EH (cell line): ENCODE measurements at places on chromosomes 2 and 18.

DNA sequence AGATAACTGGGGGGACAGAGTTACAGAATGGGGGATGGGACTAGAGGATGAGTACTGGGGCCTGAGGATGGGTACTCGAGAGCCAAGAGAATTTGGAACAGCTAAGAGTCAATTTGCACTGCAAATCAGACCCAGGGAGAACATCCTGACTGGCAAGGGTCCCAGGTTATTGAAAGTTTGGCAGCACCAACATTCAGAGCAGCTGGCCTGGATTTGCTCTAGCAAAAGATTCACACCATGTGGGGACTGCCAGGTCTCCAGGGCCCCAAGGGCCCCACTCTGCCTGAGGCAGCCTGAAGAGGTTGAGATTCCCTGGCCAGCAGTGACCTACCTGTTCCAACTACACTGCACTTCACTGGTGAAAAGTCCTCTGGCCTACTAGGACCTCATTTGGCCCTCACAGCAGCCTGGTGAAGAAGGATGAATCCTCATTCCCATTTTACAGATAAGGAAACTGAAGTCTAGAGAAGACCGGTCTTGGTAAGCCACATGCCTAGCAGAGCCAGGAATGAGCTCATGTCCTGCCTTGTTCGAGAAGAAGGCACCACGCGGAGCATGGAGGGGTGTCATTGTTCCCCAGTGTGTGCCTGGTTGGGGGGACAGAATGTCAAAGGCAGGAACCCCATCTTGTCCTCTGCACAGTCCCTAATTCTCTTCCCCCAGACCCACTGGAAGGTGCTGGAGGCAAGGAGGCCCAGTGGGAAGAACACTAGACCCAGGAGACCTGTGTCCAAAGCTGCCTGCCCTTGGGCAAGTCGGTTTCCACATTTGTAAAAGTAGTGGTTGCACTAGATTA is 258.6 kb downstream of the TNS1 start:
- DNase-seq: no peak

- no peak for DNase-seq
Measured at GRCh38 chr2:200128296-200128695, 172.9 kb downstream of the MAIP1 start.

DNA sequence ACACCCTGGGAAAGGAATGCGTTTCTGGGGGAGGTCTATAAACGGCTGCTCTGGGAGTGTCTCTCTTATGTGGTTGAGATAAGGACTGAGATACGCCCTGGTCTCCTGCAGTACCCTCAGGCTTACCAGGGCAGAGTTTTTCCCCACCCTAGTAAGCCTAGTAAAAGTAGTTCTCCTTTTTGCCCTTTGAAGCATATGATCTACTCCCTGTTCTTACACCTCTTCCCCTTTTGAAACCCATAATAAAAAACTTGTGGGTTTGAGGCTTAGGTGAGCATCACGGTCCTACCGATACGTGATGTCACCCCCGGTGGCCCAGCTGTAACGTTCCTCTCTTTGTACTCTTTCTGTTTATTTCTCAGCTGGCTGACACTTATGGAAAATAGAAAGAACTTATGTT is 97.4 kb downstream of the FSIP2 start:
- DNase-seq: no peak

- peak; percentile 67 for DNase-seq
Measured at GRCh38 chr2:106107509-106108131, 86.5 kb downstream of the UXS1 start.

- peak; percentile 19 for DNase-seq
Measured at GRCh38 chr2:113755035-113755834, 1.2 kb downstream of the SLC35F5 start.

DNA sequence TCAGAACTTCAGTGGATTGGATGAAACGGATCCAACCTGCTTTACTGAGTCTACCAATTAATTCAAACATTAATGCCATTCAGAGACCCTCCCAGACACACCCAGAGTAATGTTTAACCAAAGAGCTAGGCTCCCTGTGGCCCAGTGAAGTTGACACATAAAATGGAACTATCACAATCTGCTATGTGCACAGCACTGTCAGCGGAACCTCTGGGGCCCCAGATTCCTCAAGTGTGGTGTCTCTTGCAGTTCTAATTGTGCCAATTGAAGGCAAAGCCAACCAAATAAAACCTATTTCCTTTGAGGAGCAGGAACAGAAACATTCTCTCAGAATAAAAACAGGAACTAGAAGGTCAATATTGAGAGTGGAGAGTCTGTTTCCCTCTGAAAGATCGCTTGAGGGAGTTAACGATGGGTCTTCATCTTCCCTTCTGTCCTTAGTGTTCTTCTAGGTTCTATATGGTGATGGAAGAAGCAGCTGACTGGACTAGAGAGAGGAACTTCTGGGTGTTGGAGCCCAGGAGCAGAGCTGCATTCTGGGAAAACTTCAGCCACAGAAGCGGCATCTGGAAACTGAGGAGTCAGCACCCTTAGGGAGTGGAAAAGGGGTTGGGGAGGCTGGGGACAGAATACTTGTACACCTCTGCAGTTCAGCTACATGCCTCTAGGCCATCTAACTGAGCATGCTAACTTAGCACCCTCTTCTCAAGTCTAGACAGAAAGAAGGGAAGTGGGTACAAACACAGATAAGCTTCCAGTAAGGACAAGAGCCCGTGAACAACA is 174.4 kb upstream of the FBXO11 start:
- no peak for DNase-seq

- DNase-seq: no peak
Measured at GRCh38 chr2:178895171-178895570, 87.9 kb upstream of the TTN start.

DNA sequence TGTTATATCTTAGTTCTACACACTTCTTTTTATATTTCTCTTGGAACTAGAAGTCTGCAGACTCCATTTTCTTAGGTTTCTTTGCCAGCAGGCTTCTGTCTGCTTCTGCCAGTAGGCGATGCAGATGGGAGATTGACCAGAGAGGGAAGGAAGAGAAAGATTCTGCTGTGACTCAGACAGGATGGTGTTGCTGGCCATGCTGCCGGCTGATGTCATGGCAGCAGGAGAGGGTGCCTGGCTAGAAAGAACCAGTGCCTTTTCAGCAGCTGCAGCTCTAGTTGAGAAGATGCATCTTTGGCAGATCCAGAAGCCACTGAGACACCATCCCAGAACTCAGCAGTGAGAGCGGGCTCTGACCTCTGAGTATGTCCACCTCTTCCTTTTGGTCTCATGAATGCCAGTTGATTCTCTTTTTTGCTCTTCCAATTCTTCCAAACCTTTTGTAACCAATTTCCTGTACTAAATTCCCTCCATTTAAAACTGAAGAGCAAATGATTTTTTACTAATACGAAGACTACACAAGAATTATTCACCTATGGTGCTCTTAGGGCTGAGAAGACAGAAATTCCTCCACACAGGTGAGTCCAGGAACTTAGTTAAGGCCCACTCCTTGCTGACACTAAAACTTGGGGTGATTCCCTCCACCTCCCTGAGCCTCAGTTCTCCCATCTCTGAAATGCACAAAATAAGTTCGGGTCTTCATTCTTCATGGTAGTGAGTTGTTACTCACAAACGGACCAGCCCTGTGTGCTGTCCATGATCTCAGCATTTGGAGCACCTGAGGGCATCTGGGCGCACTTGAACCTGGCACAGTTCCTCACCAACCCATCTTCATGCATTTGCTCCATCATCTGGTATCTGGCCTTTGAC is 200.7 kb downstream of the MYCN start:
- DNase-seq: no peak

DNA sequence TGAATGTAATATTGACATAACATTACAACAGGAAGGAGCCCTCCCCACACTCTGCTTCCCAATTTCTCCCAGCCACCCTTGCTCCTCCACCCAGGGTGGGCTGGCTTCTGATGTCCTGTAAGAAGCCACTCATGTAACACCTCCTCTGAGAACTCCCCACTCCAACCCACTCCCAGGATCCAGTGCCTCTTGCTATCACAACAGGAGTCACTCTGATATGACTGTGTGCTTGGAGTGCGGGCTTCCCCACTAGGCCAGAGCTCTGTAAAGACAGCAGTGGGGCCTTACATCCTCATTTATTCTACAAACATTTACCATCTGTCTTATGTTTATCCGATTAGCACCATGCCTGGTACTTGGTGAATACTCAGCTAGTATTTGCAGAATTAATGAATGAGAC is 65.1 kb downstream of the PTGR3 start:
- no peak for DNase-seq

DNA sequence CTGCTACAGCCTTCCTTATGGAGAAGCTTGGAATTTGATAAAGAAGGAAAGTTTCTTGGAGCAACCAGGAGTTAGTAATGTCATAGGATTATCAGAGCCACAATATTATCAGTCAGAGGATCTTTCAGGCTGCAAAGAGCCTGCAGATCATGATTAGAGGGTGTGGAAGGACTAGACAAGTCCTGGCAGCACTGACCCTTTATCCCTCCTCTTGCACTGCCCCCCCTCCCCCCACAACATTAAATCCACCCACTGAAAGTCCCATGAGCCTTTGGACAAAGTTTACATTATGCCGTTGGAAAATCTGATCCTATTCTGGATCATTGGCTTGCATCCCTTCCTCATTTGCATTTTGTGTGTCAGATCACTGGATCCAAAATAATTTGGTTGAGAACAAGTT is 18.7 kb upstream of the IMPA2 start:
- no peak for DNase-seq

GRCh38 chr18:74282755-74283554 is 8.8 kb downstream of the CYB5A start:
- no peak for DNase-seq

DNA sequence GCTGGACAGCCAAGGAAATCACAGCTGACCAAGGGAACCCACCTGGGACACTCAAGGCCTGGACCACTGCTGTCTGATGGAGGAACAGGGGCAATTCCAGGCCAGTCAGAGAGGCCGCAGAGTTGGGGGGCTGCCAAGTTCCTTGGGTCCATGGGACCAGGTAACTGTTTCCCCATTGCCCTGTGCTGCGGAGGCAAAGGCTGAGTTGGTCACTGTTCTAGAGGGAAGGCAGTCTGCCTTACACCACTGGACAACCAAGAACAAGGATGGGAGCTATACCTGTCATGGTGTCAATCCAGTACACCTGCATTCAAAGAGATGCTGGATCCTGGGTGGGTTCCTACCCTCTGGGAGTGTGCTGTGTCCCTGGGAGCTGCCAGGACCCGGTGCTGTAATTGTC is 9.6 kb upstream of the SP140L start:
- no peak for DNase-seq

- DNase-seq: no peak
Measured at GRCh38 chr2:205323929-205324328, 358.4 kb upstream of the NRP2 start.

GRCh38 chr2:64644458-64645382 is 9.0 kb downstream of the SERTAD2 start:
- DNase-seq: peak; percentile 79

DNA sequence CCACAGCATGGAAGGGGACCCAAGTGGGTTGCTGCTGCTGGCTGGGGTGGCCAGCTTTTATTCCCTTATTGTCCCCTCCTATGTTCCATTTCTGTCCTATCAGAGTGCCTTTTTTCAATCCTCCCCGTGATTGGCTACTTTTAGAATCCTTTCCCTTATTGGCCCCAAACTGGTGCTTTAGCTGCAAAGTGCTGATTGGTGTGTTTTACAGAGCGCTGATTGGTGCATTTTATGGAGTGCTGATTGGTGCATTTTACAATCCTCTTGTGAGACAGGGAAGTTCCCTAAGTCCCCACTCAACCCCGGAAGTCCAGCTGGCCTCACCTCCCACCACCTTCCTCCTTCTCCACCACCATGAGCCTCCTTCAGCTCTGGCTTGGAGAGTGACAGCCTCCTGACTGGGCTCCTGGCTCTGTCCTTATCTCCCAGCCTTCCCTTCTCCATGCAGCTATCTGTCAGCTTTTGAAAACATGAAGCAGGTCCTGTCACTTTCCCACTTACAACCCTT is 20.7 kb upstream of the PLB1 start:
- DNase-seq: no peak

- DNase-seq: no peak
Measured at GRCh38 chr2:233462202-233462785, 104.3 kb downstream of the USP40 start.

- no peak for DNase-seq
Measured at GRCh38 chr2:133417415-133417814, 150.8 kb downstream of the NCKAP5 start.

DNA sequence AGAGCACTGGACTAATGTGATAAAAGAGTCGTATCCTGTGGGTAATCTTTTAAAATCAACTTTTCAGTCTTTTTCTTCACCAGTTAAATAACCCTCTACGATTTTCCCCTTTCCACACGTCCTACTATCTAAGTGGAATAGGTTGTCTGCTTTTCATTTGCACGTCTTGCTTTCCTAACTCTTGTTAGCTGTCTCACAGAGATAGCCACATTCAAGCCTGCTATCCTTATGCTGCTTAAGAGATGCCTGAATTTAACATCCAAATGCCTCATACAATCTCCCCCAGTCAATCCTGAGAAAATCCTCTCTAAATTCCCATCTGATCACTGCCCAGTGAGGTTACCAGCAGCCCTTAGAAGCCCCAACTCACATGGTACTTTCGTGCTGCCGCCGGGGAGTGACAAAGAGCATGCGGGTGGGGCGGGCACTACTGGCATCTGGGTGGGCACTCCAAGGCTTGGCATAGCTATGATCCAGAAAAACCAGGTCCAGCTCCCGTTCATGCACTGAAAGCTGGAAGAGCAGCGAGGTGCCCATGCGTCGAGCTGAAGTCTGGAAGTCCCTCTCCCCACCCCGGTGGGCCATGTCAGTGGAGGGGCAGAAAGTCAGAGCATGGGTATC is 1.5 kb downstream of the KANSL3 start:
- peak; percentile 23 for DNase-seq

DNA sequence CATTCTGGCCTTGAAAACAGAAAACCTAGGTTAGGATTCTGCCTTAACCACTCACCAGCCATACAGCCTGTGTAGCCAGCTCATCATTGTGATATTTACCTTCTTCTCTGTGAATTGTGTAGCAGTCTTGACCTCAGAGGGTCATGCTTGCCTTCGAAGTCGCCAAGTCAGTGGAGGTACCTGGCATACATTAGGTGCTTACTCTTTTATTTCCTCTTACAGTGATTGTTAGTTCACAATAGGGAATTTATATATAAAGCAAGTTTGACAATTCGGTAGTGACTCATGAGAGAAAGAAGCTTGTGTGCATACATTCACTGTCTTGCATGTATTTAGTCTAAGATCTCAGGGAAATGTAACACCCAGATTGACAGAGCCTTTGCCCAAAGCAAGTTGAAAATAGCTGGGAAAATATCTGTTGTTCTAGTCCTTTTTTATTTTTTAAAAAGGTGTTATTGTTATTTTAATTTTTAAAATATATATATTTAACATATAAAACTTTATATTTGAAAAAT is 290.6 kb downstream of the PTGR3 start:
- no peak for DNase-seq

DNA sequence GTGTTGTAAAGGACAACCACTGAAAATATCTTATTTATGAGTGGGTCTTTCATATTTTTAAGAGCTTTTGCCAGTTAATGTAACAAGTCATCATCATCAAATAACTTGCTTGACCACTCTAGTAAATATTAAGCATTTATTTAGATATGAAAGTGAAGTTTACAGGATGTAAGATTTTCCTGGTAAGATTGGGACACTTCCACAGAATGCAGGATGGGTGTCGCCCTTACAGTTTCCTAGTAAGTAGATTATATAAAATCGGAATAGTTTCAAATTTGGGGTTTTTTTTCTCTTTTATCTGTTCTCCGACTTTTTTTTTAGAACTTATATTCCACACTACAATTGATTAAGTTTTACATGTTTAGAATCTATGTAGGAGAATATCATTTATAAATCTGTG is 14.8 kb upstream of the SLC40A1 start:
- DNase-seq: no peak

- peak; percentile 6 for DNase-seq
Measured at GRCh38 chr2:208101716-208102631, 22.4 kb downstream of the CRYGD start.

GRCh38 chr18:36469461-36469860 is 171.9 kb downstream of the FHOD3 start:
- DNase-seq: no peak

GRCh38 chr2:19048593-19049266 is 309.7 kb downstream of the OSR1 start:
- DNase-seq: no peak
